Activated CD4-positive, alpha-beta T cell treated with anti-CD3 and anti-CD28 coated beads, Interleukin-2, amount 10 ng/mL, durations not matched to agents 7 days and 5 days (primary cell): ENCODE measurements at places on chromosomes 5 and 9.

- DNase-seq: peak; percentile 81
These were observed 13.2 kb downstream of the GZMK start for GRCh38 chr5:55037046-55037771.

- no peak for DNase-seq
These were observed 32.9 kb downstream of the FCHO2 start for GRCh38 chr5:72988769-72989168.

GRCh38 chr9:108859459-108860114 lies 2.5 kb upstream of the ACTL7A start:
- DNase-seq: no peak

GRCh38 chr9:7828334-7828733 lies 28.8 kb upstream of the DMAC1 start:
- DNase-seq: no peak

GRCh38 chr9:137918331-137919094 lies 40.9 kb downstream of the CACNA1B start:
- DNase-seq: no peak

- no peak for DNase-seq
These were observed 14.2 kb upstream of the TTLL11 start for GRCh38 chr9:122107291-122107805.

- no peak for DNase-seq
These were observed 146.8 kb upstream of the FBXL7 start for GRCh38 chr5:15353086-15353645.

GRCh38 chr5:55343609-55344008 lies 35.8 kb downstream of the MTREX start:
- no peak for DNase-seq

- DNase-seq: no peak
These were observed 125.8 kb upstream of the SLIT3 start for GRCh38 chr5:169426784-169427183.

- no peak for DNase-seq
These were observed 231.3 kb upstream of the TYRP1 start for GRCh38 chr9:12461763-12462460.

DNA sequence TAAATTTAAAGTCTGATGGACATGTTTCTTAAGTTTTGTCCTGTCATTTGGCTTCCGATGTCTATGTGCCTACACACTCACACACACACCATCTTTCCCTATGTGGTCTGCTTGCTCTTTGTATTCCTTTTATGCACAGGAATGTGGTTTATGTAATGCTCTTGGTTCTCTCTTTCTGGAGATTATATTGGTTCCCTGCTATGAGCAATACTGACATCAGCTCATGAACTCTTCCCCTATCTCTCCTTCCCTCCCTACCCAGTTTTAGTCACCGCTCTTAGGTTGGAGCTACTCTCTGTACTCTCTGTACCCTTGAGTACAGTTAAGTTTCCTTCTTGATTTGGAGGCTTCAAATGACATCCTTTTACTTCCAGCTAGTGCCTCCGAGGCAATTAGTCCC lies 77.9 kb upstream of the MVB12B start:
- no peak for DNase-seq

- no peak for DNase-seq
These were observed 260.6 kb upstream of the ZNF462 start for GRCh38 chr9:106602344-106602743.

- no peak for DNase-seq
These were observed 18.6 kb upstream of the NDUFS4 start for GRCh38 chr5:53541859-53542258.

DNA sequence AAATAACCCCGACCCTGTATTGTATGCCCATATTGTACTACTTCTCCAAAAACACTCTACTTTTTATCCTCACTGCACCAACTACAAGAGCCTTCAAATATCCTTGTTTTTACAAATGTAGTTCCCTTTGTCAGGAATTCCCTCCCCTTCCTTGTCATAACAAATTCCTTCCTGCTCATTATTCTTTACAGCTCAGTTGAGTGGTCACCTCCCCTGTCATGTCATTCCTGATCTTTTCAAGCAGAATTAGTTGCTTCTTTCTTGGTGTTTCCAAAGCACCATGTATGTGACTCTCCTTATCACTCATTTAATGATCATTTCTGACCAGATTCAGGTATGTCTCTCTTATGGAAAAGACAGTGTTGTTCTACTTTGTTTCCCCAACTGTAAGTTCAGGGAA lies 194.2 kb upstream of the SMC2 start:
- DNase-seq: no peak

GRCh38 chr5:174453690-174454089 lies 270.7 kb upstream of the MSX2 start:
- no peak for DNase-seq

- DNase-seq: no peak
These were observed 9.7 kb downstream of the SEMA6A start for GRCh38 chr5:116564756-116565490.

- no peak for DNase-seq
These were observed 39.1 kb downstream of the ANGPTL2 start for GRCh38 chr9:127083138-127083980.

GRCh38 chr9:109320331-109320741 lies 523 bp downstream of the EPB41L4B start:
- DNase-seq: no peak

GRCh38 chr5:5158472-5158895 lies 18.4 kb downstream of the ADAMTS16 start:
- DNase-seq: no peak

DNA sequence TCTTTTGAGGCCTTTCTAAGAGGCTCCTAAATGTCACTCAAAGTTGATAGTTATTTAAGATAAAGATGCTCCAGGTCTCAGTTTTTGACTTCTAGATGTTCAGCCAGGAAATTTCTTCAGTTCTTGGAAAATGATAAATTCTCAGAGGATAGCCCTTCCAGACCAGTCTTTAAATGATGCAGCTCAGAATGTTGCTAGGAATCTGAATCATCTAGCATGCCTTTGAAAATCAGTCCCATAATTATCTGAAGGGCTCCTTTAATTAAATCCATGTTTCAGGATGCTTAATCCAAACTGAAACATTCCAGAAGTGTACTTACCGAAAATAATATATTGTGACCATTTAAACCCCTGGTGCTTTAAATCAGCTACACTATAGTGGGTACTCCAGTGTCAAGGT lies 107.5 kb upstream of the FBN2 start:
- DNase-seq: no peak

- no peak for DNase-seq
These were observed 8.9 kb upstream of the C5orf58 start for GRCh38 chr5:170223906-170224305.

- DNase-seq: no peak
These were observed 122.6 kb upstream of the KLF9 start for GRCh38 chr9:70537084-70537483.

DNA sequence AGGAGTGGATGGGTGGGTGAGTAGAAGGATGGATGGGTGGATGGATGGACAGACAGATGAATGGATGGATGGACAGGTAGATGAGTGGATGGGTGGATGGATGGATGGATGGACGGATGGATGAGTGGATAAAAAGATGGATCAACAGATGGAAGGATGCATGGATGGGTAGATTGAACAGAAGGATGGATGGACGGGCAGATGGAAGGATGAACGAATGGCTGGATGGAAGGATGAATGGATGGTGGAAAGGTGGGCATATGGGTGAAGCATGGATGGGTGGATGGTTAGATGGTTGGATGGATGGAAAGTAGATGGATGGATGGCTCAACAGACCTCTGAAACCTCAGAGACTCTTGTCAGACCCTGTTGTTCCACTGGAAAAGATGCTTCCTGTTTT lies 10.1 kb downstream of the FLT4 start:
- DNase-seq: no peak

DNA sequence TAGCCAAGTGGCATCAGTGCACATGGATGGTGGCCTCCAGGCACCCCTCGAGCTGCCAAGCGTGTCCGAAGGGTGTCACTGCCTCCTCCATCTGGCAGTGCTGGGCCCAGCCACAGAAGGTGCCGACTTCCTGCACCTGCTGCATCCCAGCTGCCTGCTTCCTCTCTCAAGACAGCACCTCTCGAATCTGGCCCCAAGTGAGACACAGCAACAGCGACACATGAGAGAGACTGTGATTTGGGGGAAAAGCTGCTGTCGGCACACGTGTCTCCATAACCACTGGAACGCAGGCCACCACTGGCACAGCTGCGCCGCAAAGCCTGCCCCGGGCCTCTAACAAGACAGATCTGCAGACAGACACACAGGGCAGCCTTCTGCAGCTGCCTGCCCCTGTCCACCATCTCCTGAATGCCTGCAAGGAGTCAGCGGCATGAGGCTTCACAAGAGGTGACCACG lies 8.8 kb downstream of the CLPTM1L start:
- DNase-seq: peak; percentile 29
